Thyroid gland (tissue), 4 donors: ENCODE measurements at places on chromosomes 16 and 17. TPM values are rescaled to one million over a fixed set of nuclear protein-coding genes. Genes with fewer than 3 reads are reported as not detected.

DNA sequence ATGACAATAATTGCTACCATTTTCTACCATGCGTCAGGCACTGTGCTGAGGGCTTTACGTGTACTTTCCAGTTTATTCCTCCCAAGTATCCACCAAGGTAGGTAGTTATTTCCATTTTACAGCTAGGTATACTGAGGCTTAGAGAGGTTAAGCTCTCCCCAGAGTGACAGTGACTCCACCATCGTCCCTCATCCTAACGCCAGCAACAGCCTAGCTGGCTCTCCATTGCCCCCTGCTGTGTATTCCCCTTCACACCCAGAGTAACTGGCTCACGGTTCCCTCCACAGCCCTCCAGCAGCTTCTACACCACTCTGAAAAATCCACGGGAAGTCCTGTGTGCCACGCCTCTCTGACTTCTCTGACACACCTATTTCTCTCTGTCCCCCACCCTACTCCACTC, 7.1 kb upstream of the ASGR1 start:
- H3K27ac ChIP-seq, result no peak overlapping the region
- DNase-seq, result no peak
- peaks cover 7% of the 10 kb centered on the region for H3K36me3 ChIP-seq
- H3K4me3 ChIP-seq, result no peak overlapping the region

GRCh38 chr17:76726776-76727718, at the start of gene METTL23:
Gene METTL23, plus strand, starts transcription at chr17:76726839. Its CDS starts 2,872 bp downstream, at chr17:76729711.
- H3K27me3 ChIP-seq, result no peaks in the 10 kb centered on the region
- DNase-seq, result peak; percentile 87
- peaks cover 17% of the 10 kb centered on the region for H3K4me1 ChIP-seq
- peaks cover 23% of the 10 kb centered on the region for H3K36me3 ChIP-seq

DNA sequence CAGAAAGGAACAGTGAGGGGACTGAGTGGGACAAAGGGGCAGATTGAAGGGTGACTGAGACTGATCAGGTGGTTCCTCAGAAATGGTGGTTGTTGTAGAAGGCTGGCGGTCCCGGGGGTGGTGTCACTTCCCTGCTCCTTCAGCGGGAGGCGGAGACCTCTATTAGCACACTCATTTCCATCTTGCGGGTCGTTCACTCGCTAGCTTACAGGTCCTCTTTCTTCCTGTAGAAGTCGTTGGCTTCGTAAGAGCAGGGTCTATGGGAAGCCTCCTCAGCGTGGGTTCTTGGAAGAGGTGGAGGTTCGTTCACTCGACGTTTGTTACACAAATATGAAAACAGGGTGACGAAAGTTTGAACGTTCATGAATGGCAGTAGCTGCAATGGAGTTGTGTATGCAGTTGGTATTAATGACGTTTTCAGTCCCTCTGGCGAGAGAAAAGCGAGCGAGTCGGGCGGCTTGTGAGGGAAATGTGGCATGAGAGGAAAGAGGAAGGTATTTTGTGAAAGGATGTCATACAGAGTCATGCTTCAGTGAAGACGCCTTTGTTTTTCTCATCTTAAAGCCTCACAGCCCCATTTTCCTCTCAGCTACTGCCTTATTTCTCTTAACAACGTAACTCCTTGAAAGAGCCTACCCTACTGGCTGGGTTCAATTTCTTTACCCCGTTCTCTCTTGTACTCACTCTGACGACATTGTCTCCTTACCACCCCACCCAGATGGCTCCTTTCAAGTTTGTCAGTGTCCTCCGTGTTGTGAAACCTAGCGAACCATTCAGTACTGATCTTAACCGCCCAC, 667 bp downstream of the EFCAB13 start:
- H3K4me3 ChIP-seq, result peak overlapping the region; percentile 22
- H3K27me3 ChIP-seq, result no peaks in the 10 kb centered on the region
- peak overlapping the region; percentile 95 for H3K27ac ChIP-seq
- H3K4me1 ChIP-seq, result peaks cover 6% of the 10 kb centered on the region

GRCh38 chr17:48568499-48569239, 9.5 kb downstream of the HOXB4 start:
- peaks cover 9% of the 10 kb centered on the region for H3K4me1 ChIP-seq
- no peak for DNase-seq
- no peak overlapping the region for H3K4me3 ChIP-seq
- no peaks in the 10 kb centered on the region for H3K36me3 ChIP-seq
- H3K27me3 ChIP-seq, result peaks cover 31% of the 10 kb centered on the region

DNA sequence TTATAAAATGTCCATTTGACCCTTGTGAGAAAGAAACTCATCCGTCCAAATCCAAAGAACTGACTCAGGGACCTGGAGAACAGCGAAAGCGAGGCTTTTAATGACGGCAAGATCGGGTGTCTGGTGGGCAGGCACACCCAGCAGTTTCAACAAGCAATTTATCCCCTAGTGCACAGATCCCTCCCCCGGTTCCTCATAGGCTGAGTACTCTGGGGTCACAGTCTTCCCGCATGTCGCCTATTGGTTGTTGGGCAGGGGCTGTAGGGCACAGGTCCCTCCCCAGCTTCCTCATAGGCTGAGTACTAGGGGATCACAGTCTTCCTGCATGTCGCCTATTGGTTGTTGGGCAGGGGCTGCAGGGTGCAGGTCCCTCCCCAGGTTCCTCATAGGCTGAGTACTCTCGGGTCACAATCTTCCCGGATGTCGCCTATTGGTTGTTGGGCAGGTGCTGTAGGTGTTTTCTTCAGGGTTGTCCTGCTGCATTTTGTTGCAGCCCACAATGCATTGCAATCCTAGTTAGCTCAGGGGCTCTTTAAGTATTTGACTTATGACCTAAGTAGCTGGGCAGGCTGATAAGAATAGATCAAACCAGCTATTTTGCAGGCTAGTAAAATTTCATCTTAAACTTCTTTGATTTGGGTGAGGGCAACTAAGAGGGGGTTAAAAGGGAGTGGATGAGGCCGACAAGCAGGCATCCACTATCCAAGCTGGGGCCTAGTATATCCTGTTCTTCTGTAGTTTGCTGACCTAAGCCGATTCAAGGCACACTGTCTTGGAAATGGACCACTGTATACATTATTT, 3.6 kb upstream of the UTS2R start:
- H3K27ac ChIP-seq, result no peak overlapping the region
- H3K36me3 ChIP-seq, result no peaks in the 10 kb centered on the region
- H3K4me3 ChIP-seq, result no peak overlapping the region
- no peak for DNase-seq
- H3K4me1 ChIP-seq, result peaks cover 11% of the 10 kb centered on the region

DNA sequence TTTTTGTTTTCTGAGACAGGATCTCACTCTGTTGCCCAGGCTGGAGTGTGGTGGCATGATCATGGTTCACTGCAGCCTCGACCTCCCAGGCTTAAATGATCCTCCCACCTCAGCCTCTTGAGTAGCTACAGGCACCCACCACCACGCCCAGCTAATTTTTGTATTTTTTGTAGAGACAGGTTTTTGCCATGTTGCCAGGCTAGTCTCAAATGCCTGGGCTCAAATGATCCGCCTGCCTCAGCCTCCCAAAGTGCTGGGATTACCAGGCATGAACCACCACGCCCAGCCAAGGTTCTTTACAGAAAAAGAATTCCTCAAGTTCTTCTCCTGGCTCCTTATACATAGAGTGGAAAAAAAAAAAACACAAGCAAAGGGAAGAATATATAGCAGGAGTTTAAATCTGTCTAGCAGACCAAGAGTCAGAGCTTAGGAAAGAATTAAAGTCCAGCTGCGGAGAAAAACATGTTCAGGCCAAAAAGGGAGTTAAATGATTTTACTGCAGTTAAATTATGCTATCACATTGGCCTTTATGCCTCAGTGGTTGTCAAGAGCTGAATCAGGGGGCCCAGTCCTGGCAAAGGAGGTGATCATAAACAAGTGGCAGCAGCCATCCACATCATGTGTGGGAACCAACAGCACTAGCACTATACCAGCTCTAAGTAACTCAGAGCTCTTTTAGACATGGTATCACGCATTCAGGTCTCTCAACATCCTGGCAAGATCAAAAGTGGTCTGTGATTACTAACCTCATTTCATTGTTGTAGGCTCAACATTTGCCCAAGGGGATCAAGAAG, 39.3 kb downstream of the LIG3 start:
- H3K4me1 ChIP-seq, result peaks cover 78% of the 10 kb centered on the region
- DNase-seq, result peak; percentile 67
- H3K27me3 ChIP-seq, result no peaks in the 10 kb centered on the region
- H3K27ac ChIP-seq, result peak overlapping the region; percentile 90

NOTUM gene
- not detected for total RNA-seq

- no peak for DNase-seq
- H3K4me3 ChIP-seq, result no peak overlapping the region
- H3K4me1 ChIP-seq, result no peaks in the 10 kb centered on the region
- no peaks in the 10 kb centered on the region for H3K36me3 ChIP-seq
- H3K27ac ChIP-seq, result no peak overlapping the region
- no peaks in the 10 kb centered on the region for H3K27me3 ChIP-seq
Observed at GRCh38 chr16:83744441-83744981, 63.3 kb upstream of the HSBP1 start.

DNA sequence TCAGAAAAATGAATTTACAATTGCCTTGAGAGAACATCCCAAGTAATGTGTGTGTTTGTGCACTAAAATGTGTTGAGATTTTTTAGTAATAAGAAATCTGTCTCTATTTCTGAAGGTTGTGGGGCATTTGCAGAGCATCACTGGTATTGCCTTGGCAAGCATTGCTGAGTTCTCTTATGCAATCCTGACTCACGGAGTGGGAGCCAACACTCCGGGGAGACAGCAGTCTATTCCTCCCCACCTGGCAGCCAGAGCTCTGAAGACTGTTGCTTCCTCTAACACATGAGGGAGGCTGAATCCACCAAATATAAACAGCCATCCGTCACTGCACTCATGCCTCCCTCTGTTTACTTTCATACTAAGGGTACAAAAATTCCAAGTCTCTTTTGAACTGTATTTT, 10.6 kb downstream of the CNTD1 start:
- no peak overlapping the region for H3K4me3 ChIP-seq
- H3K27ac ChIP-seq, result no peak overlapping the region
- H3K27me3 ChIP-seq, result no peaks in the 10 kb centered on the region
- no peak for DNase-seq

PLLP gene
- 27.9 TPM for total RNA-seq

DNA sequence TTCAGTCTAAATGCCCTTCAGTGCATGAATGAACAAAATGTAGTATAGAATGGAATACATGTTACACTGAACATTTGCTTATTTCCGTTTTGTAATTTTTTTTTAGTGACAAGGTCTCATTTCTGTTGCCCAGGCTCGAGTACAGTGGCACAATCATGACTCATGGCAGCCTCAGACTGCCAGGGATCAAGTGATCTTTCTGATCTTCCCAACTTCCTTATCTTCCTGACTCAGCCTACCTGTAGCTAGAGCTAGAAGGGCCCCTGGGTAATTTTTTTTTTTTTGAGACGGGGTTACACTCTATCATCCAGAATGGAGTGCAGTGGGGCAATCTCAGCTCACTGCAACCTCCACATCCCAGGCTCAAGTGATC, 7.3 kb upstream of the SLX4 start:
- no peak overlapping the region for H3K27ac ChIP-seq
- no peak for DNase-seq
- H3K27me3 ChIP-seq, result no peaks in the 10 kb centered on the region
- H3K4me1 ChIP-seq, result no peaks in the 10 kb centered on the region
- no peaks in the 10 kb centered on the region for H3K36me3 ChIP-seq

- no peak overlapping the region for H3K27ac ChIP-seq
- H3K4me1 ChIP-seq, result peaks cover 2% of the 10 kb centered on the region
- H3K27me3 ChIP-seq, result no peaks in the 10 kb centered on the region
- no peak for DNase-seq
Observed at GRCh38 chr17:81380666-81381518, 14.4 kb upstream of the BAHCC1 start.

MMP2 gene
- 286 TPM for total RNA-seq

DNA sequence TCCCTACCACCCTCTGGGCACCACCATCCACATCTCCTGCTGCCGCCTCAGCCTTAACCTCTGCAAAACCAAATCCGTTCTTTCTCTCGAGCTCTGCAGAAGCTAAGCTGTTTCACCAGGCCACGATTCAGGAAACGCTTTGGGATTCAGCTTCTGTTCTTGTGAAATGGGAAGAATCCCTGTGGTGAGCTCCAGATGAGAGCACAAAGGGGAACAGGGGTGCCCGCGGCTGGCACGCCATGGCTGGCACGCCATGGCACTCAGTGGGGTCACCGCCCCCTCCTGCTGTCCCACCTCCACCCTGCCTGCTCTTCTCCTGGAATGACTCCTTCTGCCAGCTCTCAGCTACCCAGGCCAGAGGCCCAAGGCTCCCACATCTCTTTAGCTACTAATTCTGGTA, 5.7 kb downstream of the QPRT start:
- no peaks in the 10 kb centered on the region for H3K36me3 ChIP-seq
- no peaks in the 10 kb centered on the region for H3K27me3 ChIP-seq
- DNase-seq, result no peak
- no peak overlapping the region for H3K27ac ChIP-seq
- H3K4me1 ChIP-seq, result no peaks in the 10 kb centered on the region

- peak overlapping the region; percentile 96 for H3K27ac ChIP-seq
- H3K4me3 ChIP-seq, result no peak overlapping the region
- peak; percentile 96 for DNase-seq
- H3K4me1 ChIP-seq, result peaks cover 71% of the 10 kb centered on the region
- no peaks in the 10 kb centered on the region for H3K27me3 ChIP-seq
Observed at GRCh38 chr17:47205419-47205963, 3.7 kb upstream of the MYL4 start.

- no peaks in the 10 kb centered on the region for H3K27me3 ChIP-seq
- DNase-seq, result peak; percentile 66
- peak within 1 kb of the TSS; percentile 58 for H3K27ac ChIP-seq
- no peaks in the 10 kb centered on the region for H3K36me3 ChIP-seq
- H3K4me1 ChIP-seq, result peaks cover 48% of the 10 kb centered on the region
Observed at GRCh38 chr17:82228842-82229697, at the start of gene SLC16A3. Gene SLC16A3, plus strand, starts transcription at chr17:82229042. Its CDS starts 6,967 bp downstream, at chr17:82236009.

DNA sequence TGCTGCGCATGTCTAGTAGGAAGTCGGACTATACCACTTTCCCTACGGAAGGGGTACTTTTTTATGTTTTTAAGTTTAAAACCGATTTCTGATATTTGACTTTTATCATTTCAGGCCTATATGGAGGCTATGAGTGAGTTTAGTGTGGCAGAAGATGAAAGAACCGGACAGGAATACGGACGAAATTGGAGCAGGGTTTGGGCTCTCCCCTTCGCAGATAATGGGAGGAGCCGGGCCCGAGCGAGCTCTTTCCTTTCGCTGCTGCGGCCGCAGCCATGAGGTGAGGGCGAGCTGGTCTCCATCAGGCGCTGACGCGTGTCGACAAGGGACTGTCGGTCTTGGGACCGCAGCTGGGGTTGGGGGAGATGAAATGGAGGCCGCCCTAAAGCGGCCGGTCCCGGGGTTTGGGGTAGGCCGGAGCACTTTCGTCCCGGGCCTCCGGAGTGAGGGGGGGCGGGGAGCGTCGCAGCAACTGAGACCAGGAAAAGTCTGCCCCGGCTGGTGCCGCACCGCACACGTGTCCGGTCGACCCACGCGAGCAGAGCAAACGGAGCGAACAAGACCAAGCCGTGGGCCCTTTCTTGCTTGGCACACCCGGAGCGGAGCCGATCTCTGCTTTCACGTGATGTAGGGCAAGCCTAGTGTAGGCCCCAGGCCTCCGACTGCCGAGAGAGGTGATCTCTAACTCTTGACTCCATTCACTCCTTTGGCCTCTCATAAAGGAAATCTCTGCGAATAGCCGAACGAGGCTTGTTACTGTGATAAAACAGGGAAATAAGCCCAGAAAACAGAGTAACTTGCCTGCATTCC, at the start of gene RPL19:
Gene RPL19 (plus strand): TSS at position 214 of the 810 bp plus-strand sequence. CDS start 62 bp downstream, at position 276.
- H3K4me3 ChIP-seq, result peak within 1 kb of the TSS; percentile 79
- H3K36me3 ChIP-seq, result peaks cover 40% of the 10 kb centered on the region
- peaks cover 41% of the 10 kb centered on the region for H3K4me1 ChIP-seq
- DNase-seq, result peak; percentile 71
- peak within 1 kb of the TSS; percentile 100 for H3K27ac ChIP-seq

GRCh38 chr16:968620-969019, 2.2 kb downstream of the LMF1 start:
- DNase-seq, result no peak
- H3K27me3 ChIP-seq, result no peaks in the 10 kb centered on the region
- H3K4me3 ChIP-seq, result no peak overlapping the region
- H3K27ac ChIP-seq, result no peak overlapping the region
- H3K4me1 ChIP-seq, result peaks cover 22% of the 10 kb centered on the region
- H3K36me3 ChIP-seq, result no peaks in the 10 kb centered on the region

CCL4 gene
- total RNA-seq, result 4.3 TPM

IGSF6 gene
- total RNA-seq, result 1.4 TPM
